H54 (cell line): ENCODE measurements at places on chromosomes 3 and 15.

DNA sequence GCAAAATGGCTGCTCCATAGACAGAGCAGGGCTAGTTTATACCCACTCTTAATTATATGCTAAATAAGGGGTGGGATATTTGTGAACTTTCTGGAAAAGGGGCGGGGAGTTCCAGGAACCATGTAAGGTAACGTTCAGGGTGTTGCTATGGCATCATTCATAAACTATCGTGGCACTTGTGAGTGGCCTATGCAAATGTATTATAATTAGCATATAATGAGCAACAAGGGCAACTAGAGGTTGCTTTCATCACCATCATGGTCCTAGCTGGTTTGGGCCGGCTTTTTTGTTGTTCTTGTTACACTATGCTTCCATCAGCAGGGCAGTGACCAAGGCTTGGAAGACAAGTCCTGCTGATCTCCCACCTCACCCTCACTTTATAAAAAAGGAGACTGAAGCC lies 43.2 kb upstream of the FGD5 start:
- DNase-seq, result no peak

- DNase-seq, result no peak
Measured at GRCh38 chr3:7630351-7630911, 769.5 kb downstream of the GRM7 start.

DNA sequence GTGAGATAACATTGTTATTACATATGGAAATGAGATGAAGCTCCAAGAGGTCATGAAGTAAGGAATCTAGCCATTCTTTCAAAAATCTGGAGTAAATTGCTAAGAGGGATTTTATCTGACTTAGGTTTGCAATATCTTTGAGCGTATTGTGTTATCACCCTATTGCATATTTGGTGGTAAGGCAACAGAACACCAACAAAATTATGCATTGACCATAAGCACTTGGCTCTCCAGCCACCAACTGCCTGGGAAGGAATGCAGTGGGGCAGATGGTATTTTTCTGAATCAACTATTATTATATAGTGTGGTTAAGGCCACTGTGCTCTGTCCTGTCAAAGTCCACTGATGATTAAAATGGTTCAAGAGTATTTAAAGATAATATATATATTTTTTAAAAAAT lies 287.9 kb upstream of the SEMA6D start:
- DNase-seq, result no peak

GRCh38 chr15:47184908-47185801 lies 532.1 kb upstream of the SEMA6D start:
- DNase-seq, result no peak

- DNase-seq, result no peak
Measured at GRCh38 chr3:16841904-16842271, 42.9 kb upstream of the PLCL2 start.

- DNase-seq, result no peak
Measured at GRCh38 chr15:82051664-82052063, 5.8 kb upstream of the MEX3B start.

GRCh38 chr15:45586601-45587094 lies 531 bp upstream of the BLOC1S6 start:
- no peak for DNase-seq

DNA sequence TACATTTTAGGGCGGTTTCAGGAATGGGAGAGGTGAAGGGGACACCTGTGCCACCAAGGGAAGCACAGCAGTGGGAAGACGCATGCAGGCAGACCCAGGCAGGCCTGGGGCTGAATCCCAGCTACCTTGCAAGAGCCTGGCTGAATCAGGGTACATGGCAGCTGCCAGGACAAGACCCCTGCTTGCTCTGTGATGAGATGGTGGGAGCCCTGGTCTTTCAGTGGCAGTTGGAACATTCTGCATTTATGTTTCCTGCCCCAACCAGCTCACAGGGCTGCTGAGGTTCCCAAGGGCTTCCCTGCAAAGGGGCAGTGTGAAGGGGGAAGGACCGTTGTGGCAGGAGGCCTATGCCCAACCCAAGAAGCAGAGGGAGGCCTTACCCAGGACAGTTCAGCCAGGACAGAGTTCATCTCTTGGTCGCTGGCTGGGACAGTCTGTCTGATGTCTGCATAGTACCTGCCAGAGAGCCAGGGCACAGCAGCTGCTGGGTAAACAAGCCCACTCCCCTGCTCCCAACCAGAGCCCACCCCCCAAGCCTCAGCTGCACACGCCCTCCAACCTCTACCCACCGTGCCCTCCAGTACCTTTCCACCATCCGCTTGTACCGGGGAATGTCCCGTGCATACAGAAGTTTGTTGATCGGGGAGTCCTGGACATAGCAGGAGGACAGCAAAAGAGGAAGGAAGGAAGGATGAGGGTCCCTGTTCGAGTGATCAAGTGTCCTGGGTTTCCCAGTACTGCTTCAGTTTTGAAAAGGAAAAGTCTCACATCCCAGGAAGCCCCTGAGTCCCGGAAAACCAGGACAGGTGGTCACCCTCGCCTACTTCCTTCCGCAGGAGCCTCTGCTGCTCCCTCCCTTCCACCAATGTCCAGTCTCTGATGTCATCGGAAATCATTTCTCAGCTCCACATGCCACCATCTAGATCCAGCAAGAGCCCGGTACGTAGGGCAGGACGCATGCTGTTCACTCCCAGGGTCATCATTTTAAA lies 23.1 kb downstream of the PLXNB1 start:
- no peak for DNase-seq

GRCh38 chr3:151377768-151378385 lies 6.7 kb downstream of the P2RY12 start:
- no peak for DNase-seq

- DNase-seq, result peak; percentile 68
Measured at GRCh38 chr3:133573054-133573628, 345 bp upstream of the CDV3 start.

GRCh38 chr3:46669191-46669999 lies 24.1 kb downstream of the ALS2CL start:
- DNase-seq, result no peak

DNA sequence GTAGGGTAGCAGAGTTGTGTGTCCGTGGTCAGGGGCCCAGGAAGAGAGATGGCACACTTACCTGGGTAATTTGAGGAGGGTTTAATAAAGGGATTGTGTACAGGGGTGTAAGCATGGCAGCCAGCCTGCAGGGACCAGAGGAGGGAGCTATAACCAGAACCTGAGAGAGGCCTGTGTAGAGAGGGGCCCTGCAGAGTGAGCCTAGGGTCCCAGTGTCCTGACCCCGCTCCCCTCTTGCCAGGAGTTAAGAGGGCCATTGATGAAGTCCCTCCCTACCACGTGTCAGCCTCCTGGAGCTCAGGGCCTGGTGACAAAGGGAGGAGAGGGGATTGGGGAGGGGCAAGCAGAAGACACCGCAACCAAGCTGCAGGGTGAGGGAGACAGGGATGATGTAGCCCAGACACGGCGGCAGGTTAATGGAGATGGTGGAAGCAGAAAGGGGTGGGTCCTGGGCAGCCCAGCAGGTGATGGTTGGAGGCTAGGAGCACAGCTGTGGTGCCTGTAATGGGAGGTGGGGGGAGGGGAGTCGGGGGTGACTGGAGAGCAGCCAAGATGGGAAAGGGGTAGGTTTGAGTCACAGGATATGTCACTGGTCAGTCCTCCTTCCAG lies 165.4 kb upstream of the TOPAZ1 start:
- no peak for DNase-seq

DNA sequence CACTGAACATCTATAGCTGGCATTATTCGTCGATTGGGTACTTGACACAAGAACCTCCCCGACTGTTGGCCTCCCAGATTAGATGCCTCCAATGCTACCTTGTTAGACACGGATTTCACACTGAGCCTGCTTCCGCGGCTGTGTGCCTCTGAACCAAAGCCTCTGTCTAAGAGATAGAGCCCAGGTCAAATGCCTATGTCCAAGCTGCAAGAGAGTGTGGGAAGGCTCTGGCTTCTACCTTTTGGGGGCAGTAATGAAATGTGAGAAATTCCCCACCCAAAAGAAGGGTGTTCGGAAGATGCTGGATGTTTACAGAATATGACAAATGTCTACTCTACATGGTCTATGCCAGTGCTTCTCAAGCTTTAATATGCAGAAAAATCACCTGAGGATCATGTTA lies 2.0 kb upstream of the RPUSD2 start:
- no peak for DNase-seq

DNA sequence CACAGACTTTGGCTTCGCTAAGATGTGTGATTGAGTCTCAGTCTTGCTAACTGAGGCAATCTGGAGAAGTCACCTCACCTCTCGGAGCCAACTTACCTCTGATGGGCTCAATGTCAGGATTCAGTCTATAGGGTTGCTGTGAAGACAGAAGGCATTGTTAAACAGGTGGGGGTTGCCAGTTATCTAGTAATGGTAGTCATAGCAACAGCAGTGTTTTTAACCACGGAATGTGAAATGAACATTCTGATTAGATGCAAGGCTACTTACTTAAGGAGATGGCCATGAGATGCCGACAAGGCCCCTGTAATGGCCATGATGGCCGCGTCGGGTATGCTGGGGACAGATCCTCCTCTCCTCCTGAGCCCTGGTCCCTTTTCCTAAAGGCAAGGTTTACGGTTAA lies 243.1 kb downstream of the GABRG3 start:
- no peak for DNase-seq

DNA sequence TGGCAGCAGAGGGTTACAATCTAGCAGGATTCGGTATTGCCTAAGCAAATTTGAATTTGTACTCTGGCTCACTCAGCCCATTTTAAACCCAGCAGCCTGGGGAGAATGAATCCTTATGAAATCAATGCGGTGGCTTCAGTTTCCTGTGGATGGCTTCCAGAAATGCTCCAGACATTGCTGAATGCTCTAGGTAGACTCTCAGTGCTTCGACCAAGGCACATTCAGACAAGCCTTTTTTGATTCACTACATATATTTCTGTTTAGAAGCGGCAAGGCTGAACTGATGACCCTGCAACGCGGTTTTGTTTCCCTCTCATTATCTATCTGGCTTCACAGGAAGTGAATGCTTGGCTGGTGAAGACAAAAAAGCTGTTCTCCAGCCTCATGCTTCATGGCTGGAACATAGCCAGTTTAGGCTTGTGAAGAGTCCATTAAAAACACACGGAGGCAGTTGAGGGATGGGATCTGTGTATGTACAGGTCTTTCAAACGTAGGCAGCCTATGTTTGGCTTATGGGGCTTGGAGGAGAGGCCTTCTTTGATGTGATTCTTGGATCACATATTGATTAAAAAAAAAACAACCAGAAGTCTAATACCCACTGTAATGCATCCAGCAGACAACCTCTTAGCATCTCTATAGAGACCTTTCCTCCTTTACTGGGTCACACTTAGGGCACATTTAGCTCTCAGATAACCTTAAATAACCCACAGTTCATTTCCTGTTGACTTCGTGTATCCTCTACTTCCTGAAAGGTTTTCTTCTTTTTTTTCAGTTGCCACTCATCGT lies 400.2 kb upstream of the TBL1XR1 start:
- no peak for DNase-seq

DNA sequence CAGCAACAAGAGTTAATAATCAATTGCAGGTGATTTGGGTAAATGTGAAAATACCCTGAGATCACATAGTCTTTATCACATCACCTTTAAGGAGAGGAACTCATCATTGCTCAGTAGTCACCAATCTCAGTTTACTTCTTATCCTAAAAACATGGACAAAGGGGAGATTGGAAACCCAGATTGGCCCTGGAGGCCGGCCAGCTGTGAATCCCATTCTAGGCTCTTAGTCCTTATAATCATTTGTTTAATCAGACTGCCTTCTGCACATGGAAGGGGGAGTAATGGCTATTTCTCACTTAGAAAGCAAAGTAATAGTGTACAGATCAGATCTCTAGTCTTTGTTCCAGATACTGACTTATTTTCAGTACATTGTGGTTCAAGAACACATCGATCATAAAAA lies 37.2 kb upstream of the CPB1 start:
- no peak for DNase-seq

DNA sequence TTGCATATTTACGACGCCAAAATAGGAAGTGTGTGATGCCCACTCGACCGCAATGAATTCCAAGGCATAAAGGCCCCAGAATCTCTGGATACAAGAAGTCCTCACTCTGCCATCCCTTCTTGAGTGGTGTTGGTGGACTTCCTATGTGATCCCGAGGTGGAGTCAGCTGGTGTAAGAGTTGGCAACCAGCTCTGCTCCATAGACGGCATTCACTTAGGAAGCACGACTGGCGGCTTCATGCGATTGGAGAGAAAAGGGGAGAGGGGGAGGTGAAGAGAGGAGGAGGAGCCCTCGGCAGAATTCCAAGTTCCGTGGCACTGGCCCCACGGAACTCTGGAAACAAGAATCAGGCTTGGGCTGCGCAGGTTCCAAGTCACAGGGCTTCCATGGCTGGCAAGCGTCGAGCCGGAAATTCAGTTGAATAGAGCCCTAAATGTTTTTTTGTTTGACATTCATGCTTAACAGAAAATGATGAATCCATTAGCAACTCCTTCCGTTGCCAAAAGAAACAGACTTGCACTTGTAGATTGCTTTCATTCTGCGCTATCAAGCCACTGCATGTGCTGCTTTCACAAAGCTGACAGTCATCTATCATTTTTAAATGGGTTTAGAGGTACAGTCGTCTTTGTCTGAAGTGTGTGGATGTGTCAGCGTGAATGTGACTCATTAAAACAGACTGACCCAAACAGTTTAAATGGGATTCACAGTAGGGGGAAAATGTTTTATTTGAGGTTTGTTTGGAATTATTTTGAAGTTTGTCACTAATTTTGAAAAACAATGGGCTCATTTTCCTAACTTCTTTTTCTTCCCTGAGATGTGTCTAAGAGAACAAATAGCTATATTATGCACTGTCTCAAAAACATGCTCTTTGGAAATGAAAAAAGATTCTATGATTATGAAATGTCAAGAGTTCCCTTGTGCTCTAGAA lies 428.3 kb upstream of the ATP11B start:
- DNase-seq, result peak; percentile 30

- peak; percentile 79 for DNase-seq
Measured at GRCh38 chr3:194137506-194138474, 1.8 kb downstream of the HES1 start.

DNA sequence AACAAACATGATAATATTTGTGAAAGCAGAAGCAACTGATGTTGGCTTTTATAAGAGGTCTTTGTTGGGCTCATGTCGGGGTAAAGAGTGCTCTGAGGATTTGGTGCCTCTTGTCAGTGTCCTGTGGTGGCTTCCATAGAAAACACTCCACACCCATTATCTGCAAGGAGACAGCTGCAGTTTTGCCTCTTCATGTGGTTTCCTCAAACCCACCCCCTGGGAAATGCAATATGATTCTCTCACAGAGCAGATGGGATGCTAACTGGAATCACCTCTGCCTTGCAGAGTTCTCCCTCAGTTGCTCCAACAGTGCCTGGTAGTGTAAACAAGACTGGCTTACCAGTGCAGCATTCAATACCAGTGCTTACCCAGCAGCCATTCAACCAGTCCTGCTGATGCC lies 771.4 kb upstream of the CFAP20DC start:
- no peak for DNase-seq

GRCh38 chr3:153166206-153166605 lies 4.2 kb downstream of the RAP2B start:
- DNase-seq, result no peak
